ENCODE measurements at places on chromosomes 16 and 17.

DNA sequence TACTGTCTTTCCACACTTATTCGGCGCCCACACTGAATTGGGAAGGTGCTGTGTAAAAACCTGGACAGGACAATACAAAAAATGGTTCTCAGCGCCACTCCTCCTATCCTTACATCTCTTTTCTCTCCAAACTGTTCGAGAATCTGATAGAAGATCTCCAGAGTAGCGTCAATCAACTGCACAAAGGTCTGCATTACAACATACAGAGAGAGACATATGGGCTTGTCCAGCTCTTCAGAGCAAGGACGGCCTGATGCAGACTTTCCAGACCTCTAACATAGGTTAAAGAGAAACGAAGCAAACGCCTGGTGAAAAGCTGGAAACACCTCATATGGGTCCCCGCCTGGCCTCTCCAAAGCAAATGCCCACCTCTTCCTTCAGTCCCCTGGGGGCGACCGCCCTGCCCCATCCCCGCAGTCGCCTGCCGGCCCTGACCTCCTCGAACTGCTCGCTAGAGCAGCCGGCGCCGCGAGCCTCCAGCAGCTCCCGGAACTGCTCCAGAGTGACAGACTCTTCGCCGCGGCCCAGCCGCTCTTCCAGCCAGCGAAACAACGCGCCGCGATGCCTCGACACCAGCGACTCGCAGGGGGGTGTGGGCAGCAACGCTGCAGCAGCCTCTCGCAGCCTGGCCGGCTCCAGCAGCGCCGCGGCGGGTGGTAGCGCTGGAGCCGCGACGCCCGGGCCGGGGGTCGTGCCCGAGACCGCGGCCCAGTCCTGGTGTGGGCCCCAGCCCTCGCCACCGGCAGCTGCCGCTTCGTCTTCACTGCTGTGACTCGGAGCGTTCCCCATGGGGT, 526 bp downstream of the ZZEF1 start:
- no peaks in the 10 kb centered on the region for H3K27me3 ChIP-seq
- H3K4me3 ChIP-seq: peak overlapping the region; percentile 91
- peaks cover 23% of the 10 kb centered on the region for H3K4me1 ChIP-seq
- peaks cover 3% of the 10 kb centered on the region for H3K36me3 ChIP-seq

- DNase-seq: no peak
- H3K4me1 ChIP-seq: no peaks in the 10 kb centered on the region
- H3K4me3 ChIP-seq: no peak overlapping the region
- peaks cover 83% of the 10 kb centered on the region for H3K36me3 ChIP-seq
- no peak overlapping the region for H3K27ac ChIP-seq
- no peaks in the 10 kb centered on the region for H3K27me3 ChIP-seq
Measured at GRCh38 chr16:53456625-53457024, 22.4 kb downstream of the RBL2 start.

DNA sequence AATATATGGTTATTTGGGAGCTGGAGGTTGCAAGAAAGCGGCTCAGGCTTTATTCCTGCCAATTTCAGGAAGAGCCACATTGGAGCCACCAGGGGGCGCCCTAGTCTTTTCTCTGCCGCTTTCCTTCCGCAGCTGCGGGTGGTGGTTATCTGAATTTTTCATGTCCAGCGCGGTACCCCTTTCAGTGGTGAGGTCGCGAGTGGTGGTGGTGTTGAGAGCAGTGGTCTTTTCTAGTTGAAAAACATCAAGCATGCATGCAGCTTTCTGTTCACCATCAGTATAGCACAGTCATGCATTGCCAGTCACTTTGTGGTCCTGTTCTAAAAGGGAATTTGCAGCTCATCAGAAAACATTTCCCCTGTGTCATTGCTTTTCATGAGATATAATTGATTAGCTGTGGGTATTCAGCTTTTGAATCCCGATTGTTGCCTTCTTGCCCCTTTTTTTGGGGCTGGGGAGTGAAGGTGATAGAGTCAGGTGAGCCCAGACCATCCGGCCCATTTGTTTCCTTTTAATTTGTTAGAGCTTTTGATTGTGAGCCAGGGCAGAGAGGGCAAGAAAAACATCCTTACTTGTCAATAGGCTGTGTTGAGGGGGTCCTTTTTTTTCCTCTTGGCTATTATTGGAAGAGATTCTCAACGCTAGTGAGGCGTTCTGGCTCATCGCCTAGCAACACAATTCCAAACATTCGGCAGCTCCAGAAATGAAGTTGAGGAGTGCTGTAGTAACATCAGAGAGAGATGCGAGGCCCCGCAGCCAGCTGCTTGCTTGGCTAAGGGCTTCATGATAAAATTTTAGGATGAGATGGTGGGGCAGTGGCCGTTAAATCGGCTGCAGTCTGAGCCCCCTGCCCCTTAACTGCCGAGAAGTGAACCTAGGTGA, 119.0 kb downstream of the SNX29 start:
- H3K27ac ChIP-seq: no peak overlapping the region
- peak overlapping the region; percentile 35 for H3K4me3 ChIP-seq
- H3K4me1 ChIP-seq: no peaks in the 10 kb centered on the region
- no peaks in the 10 kb centered on the region for H3K36me3 ChIP-seq

GRCh38 chr16:86462334-86463084, 47.8 kb upstream of the FOXF1 start:
- H3K36me3 ChIP-seq: no peaks in the 10 kb centered on the region
- no peak overlapping the region for H3K27ac ChIP-seq
- H3K4me1 ChIP-seq: no peaks in the 10 kb centered on the region
- H3K4me3 ChIP-seq: no peak overlapping the region

- no peak overlapping the region for H3K4me3 ChIP-seq
- H3K27me3 ChIP-seq: no peaks in the 10 kb centered on the region
- H3K36me3 ChIP-seq: no peaks in the 10 kb centered on the region
- no peak for DNase-seq
Measured at GRCh38 chr17:41484920-41485904, 4.3 kb upstream of the KRT35 start.

- DNase-seq: no peak
- H3K27ac ChIP-seq: peak overlapping the region; percentile 61
- no peaks in the 10 kb centered on the region for H3K27me3 ChIP-seq
Measured at GRCh38 chr16:57764341-57765159, 29.0 kb downstream of the KATNB1 start.

DNA sequence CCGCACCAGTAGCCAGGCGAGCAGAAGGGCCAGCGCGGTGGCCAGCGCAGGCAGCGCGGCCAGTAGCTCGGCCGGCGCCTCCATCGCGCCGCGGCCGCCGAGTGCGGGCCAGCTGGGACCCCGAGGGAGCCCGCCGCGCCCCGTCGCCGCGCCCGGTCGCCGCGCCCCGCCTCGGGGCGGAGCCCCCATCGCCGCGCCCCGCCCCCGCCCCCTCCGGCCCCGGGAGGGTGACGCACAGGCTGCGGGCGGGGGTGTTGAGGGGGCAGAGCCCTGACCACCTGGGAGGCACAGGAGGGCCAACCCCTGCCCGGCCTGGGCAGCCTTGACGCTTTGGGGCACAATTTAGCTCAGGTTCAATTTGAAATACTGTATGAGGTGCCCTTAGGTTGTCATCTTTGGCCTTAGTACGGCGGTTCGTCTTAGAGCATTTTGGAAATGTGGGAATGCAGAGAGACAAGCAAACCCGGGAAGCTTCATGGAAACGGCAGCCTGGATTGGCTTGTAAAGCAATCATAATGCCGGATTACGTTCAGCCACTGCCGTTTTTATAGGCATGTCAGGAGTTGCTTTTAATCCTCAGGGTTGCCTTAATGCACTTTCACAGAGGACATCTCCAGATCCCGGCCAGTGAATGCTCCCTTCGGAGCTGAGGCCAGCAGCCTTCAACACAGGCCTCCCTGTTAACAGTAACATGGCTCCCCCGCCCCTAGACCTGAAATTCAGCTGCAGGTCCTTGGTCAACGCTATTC, at the start of gene MXRA7:
Gene MXRA7, minus strand, starts transcription at position 103 of the 749 bp plus-strand sequence. Its CDS starts 19 bp downstream, at position 84.
- peaks cover 6% of the 10 kb centered on the region for H3K36me3 ChIP-seq
- no peaks in the 10 kb centered on the region for H3K27me3 ChIP-seq
- peak within 1 kb of the TSS; percentile 97 for H3K27ac ChIP-seq

GRCh38 chr16:3829631-3830536, 50.6 kb downstream of the CREBBP start:
- no peak overlapping the region for H3K27ac ChIP-seq
- no peak overlapping the region for H3K4me3 ChIP-seq
- H3K4me1 ChIP-seq: peaks cover 4% of the 10 kb centered on the region
- no peak for DNase-seq

DNA sequence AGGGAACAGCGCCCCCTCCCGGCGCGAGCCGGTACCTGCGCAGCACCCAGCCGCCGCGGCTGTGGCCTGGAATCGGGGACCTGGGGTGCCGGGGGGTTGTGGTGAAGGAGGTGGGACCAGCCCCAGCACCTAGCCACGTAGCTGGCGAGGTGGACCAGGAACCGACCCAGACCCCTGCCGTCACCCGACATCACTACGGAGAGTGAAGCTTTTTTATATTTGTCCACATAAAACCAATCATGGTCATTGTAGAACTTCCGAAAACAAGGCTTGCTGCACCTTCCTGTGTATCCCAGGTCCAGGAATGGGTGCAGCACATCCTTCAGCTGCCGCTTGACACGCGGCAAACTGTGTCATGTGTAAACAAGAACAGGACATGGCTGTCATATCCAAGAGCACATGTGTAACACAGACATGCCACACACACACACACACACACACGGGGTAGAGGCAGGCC, 1.3 kb downstream of the HBQ1 start:
- H3K4me1 ChIP-seq: peaks cover 9% of the 10 kb centered on the region
- H3K27me3 ChIP-seq: peaks cover 9% of the 10 kb centered on the region
- H3K36me3 ChIP-seq: no peaks in the 10 kb centered on the region
- no peak overlapping the region for H3K27ac ChIP-seq
- DNase-seq: no peak

- H3K27ac ChIP-seq: no peak overlapping the region
- no peaks in the 10 kb centered on the region for H3K27me3 ChIP-seq
- no peaks in the 10 kb centered on the region for H3K36me3 ChIP-seq
- H3K4me1 ChIP-seq: peaks cover 8% of the 10 kb centered on the region
Measured at GRCh38 chr17:43994272-43995149, 9.9 kb upstream of the NAGS start.

GRCh38 chr17:35368081-35368830, 5.2 kb downstream of the SLFN11 start:
- no peaks in the 10 kb centered on the region for H3K27me3 ChIP-seq
- no peak for DNase-seq
- H3K27ac ChIP-seq: peak overlapping the region; percentile 21
- H3K4me1 ChIP-seq: no peaks in the 10 kb centered on the region

- H3K27me3 ChIP-seq: no peaks in the 10 kb centered on the region
- no peak for DNase-seq
- H3K27ac ChIP-seq: no peak overlapping the region
- no peak overlapping the region for H3K4me3 ChIP-seq
- H3K36me3 ChIP-seq: no peaks in the 10 kb centered on the region
Measured at GRCh38 chr17:9331279-9332131, 244.1 kb downstream of the STX8 start.

GRCh38 chr16:77882358-77882757, 94.0 kb downstream of the VAT1L start:
- DNase-seq: no peak
- H3K27ac ChIP-seq: peak overlapping the region; percentile 71
- no peaks in the 10 kb centered on the region for H3K27me3 ChIP-seq
- H3K4me3 ChIP-seq: no peak overlapping the region
- H3K4me1 ChIP-seq: peaks cover 32% of the 10 kb centered on the region

- H3K27me3 ChIP-seq: no peaks in the 10 kb centered on the region
- no peak for DNase-seq
- H3K4me1 ChIP-seq: no peaks in the 10 kb centered on the region
- H3K4me3 ChIP-seq: no peak overlapping the region
- H3K36me3 ChIP-seq: no peaks in the 10 kb centered on the region
Measured at GRCh38 chr17:33199571-33200510, 93.3 kb downstream of the ASIC2 start.

DNA sequence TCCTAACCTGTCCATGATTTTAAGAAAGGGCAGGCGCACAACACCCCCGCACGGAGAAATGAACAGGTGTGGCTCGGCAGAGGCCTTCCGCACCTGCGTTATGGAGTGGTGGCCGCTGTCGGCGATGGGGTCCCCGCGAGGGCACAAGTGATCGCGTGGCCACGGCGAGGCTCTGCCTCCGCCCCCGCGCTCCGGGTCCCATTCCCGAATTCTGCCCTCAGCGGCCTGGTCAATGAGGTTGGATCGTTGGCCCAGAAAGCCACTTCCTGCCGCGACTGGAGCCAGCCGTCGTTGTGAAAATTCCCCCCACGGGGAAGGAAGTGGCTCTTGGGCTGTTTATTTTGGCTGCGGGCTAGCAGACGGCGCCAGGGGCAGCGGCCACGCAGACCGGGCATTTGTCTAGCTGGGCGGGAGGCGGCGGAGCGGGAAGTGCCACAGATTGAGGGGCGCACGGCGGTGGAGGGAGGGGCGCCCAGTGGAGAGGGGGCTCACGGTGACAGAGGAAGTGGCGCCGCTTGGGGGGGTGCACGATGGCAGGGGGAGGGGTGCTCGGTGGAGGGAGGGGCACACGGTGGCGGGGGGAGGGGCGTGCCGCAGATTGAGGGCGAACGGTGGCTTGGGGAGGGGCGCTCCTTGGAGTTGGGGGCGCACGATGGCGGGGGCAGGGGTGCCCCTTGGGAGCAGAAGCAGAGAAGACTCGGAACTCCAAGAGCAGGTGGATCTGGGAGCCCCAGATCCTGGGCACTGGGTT, 25.0 kb downstream of the MRC2 start:
- peak; percentile 42 for DNase-seq
- H3K27me3 ChIP-seq: no peaks in the 10 kb centered on the region
- peak overlapping the region; percentile 62 for H3K4me3 ChIP-seq
- no peaks in the 10 kb centered on the region for H3K36me3 ChIP-seq

DNA sequence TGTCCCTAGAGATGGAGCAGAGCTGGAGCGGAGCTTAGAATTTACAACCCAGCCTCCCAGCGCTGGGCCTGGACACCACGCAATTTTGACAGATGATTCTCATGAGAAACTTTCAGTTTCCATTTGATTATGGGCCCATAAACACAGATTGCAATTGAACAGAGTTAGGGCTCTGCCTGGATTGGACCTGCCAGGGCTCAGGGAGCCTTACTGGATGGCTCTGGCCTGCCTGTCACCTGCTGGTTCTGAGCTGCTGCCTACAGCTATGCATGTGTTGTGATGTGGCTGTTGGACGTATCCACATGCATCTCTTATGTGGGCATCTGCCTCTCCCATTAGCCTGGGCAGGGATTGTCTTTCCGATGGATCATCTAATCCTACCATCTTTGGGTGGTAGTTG, 73.4 kb upstream of the SDK2 start:
- H3K27me3 ChIP-seq: no peaks in the 10 kb centered on the region
- DNase-seq: no peak
- H3K4me3 ChIP-seq: no peak overlapping the region
- no peaks in the 10 kb centered on the region for H3K4me1 ChIP-seq
- no peaks in the 10 kb centered on the region for H3K36me3 ChIP-seq
- H3K27ac ChIP-seq: no peak overlapping the region

All from ascending aorta (tissue), 2 donors.